ENCODE measurements at places on chromosomes 7 and 10.

DNA sequence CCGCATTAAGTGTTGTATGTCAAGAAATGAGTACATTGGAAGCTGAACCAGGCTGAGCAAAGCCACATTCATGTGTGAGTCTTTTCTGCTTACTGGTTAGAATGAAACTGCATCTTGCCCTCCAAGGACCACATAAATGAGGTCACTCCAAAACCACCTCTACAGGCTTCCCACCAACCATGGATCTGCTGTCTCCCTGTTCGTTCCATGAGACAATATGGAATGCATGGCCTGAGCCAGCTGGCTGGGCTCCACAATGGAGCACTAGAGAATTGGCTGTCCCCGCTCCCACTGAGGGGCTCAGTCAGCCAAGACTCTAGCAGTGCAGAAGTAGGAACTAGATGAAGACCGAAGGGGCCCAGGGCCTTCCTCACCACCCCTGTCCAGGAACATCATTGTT is 120.8 kb downstream of the TNS3 start:
- no peak for DNase-seq

DNA sequence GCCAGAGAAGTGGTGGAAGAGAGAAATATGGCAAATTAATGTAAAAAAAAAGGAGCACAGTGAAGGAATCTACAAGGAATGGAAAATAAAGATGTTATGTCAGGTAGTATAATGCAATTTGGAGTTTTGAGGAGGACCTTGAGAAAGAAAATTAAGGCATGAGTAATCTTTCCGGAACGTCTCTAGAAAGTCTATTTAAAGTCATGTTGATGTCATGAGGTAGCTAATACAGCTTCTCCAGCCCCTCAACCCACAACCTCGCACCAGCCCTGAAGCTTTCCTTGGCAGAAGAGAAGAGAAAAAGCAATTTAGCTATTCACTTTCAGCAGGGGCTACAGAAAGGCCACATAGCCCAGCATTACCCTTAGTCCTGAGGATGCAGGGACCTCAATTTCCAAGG is 22.5 kb downstream of the TRDMT1 start:
- no peak for DNase-seq

- no peak for DNase-seq
These were observed 32.3 kb upstream of the PRKCQ start for GRCh38 chr10:6612371-6612770.

GRCh38 chr10:112424651-112425050 is 22.1 kb downstream of the ZDHHC6 start:
- no peak for DNase-seq

DNA sequence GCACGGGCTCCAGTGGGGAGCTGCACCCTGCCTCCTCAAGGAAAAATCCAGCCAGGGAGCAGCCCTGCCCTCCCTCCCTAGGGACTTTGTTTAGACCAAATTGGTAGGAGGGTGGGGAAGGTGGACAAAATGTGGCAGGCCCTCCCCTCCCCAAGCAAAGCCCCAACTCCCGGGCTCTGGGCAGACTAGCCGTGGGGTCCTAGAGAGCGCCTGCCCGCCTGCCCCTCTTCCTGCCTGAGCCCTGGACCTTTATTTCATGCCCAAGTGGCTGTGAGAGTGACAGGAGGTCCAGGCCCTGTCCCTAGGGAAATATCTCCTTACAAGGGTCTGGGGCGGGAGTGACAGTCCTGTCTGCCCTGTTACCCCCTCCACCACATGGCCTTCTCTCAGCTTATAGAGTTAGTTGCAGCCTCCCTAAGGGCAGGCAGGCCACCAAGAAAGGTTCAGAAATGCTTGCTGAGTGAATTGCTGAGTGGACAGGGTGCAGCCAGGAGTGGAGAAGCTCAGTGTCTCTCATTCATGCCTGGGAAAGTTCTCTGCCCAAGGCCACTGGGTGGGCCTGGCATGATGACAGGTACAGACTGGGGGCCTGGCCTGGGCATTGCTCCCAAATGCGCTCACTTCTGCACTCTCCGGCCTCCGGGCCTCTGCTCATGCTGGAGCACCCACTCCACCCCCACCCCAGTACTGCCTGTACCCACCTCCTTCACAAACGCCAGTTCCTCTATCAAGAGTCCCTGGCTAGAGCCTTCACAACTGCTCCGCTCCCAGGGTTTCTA is 25.2 kb downstream of the DNAJB12 start:
- DNase-seq: no peak

DNA sequence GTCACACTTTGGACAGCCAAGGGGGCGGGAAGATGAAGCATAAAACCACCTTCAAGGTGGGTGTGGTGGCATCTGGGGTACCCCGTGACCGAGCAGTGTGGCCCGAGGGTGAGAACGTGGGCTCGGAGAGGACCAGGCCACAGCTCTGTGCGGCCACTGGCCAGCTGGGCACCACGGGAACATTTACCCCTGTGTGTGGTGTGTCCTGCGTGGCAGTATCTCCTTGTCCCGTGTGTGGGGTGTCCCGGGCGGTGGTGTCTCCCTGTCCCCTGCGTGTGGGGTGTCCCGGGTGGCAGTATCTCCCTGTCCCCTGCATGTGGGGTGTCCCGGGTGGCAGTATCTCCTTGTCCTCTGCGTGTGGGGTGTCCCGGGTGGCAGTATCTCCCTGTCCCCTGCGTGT is 570.3 kb downstream of the DNAJB6 start:
- DNase-seq: no peak

DNA sequence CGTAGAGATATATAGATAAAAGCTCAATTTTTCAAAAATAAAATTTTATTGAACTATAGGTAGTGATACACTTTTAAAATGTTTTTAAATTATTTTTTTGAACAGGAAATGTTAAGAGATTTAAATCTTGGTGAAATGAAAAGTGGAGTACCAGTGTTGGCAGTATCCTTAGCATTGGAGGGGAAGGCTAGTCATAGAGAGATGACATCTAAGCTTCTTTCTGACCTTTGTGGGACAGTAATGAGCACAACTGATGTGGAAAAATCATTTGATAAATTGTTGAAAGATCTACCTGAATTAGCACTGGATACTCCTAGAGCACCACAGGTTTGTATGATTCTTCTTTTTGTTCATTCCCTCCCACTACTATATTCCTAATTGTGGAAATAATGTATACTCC is 15.8 kb downstream of the PDCD4 start:
- DNase-seq: no peak

DNA sequence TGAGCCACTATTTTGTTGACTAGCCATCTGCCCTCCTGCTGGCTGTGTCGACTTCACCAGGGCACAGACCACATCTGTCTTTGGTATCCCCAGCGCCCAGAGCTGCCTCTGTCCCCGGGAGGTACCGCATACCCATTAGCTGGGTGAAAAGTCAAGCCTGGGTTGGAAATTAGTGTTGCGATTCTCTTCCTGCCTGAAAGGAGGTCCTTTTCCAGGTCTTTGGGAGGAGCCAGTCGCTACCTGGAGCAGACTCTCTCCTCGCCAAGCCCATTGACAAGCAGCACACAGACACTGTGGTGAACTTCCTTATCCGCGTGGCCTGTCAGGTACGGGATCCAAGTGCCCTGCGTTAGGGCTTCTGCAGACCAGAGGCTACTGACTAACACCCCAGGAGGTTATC is 79.4 kb downstream of the TRRAP start:
- DNase-seq: no peak
